ENCODE measurements at places on chromosomes 6 and 20.

DNA sequence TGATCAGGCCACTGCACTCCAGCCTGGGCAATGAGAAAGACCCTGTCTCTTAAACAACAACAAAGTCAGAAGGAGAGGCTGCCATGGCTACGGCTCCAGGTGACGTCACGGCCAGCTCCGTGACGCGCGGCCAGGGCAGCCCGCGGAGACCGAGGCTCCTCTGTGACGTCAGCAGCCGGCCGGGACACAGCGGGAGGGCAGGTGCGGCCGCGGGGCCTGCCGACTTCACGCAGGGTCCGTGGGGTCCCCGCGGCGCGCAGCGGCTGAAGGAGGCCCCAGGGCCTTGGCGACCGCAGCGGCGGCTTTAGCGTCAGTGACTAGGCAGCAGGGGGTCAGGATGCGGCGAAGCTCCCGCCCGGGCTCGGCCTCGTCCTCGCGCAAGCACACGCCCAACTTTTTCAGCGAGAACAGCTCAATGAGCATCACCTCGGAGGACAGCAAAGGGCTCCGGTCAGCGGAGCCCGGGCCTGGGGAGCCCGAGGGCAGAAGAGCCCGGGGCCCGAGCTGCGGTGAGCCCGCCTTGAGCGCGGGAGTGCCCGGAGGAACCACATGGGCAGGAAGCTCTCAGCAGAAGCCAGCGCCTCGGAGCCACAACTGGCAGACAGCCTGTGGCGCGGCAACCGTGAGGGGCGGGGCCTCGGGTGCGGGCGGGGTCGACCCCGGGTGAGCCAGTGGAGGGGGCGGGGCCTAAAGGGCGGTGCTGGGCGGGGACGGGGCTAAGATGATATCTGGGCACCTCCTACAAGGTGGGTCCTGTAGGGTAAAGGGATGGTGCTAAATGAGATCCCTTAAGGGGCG, at the start of gene SPAG4:
Gene SPAG4, plus strand, starts transcription at position 163 of the 798 bp plus-strand sequence. Its CDS starts 175 bp downstream, at position 338.
- peak; percentile 100 for DNase-seq

GRCh38 chr6:5677219-5678000, 329.3 kb downstream of the NRN1 start:
- DNase-seq, result no peak

GRCh38 chr6:56902641-56903464, 52.1 kb upstream of the BEND6 start:
- no peak for DNase-seq

GRCh38 chr20:51093240-51093763, 70.4 kb upstream of the KCNG1 start:
- no peak for DNase-seq

DNA sequence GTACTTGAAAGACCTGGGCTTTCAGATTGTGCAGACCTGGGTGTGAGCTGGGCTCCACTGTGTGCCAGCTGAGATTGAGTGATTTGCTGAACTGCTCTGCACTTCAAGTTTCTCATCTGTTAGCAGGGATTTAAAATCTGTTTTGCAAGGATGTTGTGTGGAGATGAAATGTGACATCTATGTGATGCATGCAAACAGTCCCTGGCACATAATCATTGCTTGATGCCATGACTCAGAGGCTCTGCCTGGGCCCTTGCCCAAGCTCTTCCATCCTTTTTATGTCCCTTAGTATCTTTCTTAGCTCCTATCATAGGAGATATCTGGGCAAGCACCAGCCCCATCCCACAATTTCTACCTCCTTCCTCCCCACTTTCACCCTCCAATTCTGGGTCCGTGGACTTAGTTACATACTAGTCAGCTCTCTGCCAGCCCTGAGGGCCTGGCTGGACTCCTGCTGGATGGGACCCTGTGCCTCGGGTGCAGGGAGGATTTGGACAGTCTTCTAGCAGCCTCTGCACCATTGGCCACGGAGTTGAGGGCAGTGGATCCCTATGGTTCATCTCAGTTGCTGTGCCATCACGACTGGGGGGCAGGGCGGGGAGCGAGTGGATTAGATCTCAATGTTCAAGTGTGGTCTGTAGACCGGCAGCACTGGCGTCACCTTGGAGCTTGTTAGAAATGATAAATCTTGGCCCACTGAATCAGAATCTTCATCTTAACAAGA, 103.6 kb downstream of the MAP3K7 start:
- DNase-seq, result no peak

GRCh38 chr6:125769147-125769783, 19.8 kb downstream of the HEY2 start:
- DNase-seq, result no peak

DNA sequence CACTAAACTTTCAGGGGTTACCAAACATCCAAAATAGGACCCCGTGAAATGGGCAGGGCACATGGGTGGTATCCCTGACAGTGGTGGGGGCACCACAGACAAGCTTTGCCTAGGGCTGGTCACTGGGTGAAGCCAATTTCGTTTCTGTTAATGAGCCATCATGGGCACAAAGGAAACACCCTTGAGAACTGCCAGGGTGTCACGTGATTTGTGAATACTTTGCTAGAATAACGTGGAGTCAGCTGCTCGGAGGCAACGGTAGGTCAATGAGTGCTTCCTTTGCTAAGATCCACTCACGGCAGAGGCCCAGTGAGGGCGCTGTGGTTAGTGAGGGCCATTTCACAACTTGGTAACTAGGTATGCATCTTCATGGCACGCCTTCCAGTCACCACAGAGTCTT, 87.7 kb upstream of the AGPAT4 start:
- no peak for DNase-seq

DNA sequence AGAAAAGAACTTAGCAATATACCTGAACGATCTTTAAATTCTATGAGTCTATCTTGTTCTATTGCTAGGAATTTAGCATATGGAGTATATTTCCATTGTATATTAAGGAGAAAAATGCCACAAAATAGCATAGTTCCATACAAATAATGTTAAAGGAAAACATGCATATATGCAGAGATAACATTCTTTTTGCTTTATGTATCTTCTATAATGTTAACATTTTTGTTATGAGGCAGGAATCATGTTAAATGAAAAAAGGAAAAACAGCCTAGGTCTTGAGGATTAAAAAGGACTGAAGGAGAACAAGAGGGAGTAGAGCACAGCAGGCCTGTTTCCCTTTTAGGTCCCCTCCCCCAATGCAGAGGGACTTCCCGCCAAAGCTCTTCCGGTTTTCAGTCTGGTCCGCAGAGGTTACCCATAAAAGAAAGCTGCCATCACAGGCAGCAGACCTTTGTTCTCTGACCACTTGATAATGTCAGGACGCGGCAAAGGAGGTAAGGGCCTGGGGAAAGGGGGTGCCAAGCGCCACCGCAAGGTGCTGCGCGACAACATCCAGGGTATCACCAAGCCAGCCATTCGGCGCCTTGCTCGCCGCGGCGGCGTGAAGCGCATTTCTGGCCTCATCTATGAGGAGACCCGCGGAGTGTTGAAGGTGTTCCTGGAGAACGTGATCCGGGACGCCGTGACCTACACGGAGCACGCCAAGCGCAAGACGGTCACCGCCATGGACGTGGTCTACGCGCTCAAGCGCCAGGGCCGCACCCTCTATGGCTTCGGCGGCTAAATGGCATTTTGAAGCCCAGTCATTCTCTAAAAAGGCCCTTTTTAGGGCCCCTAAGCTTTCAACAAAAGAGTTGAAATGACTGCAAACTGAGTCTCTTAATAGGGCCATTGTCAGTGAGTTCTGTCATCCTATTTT, 108.4 kb upstream of the PRSS16 start:
- no peak for DNase-seq

DNA sequence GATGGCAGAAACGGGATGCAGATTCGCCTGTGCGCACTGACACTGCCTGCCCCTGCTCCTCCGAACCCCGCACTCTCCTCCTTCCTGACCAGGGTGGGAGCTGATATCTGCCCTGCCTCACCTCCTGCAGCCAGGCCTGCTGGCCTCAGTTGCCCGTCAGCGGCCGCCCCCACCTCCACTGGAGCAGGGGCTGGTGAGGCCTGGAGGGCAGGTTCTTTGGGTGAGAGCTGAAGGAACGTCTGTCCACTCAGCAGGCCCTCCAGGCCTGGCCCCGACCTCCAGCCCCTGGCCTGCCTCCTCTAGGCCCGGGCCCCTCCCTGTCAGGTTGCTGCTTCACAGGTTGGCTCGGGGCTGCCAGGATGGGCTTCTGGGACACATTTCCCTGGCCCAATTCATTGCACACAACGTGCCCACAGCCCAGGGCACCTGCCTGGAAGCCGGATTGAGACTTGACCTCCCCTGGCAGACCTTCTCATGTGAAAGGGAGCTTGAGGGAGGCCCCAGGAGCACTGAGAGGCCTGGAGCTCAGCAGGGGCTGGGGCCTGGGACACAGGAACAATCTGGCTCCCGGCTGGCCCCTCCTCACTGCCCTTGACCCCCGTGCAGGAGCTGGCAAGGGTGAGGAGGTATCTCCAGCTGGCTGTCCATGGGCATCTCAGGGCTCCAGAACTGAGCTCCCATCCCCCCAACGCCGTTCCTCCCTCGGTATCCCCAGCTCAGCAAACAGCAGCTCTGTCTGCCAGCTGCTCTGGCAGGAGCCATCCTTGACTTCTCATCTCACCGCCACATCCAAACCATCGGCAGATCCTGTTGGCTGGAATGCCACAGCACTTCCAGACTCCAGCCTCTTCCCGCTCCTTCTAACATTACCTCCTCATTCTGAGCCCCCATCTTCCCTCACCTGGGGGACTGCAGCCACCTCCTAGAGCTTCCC, 39.5 kb downstream of the SPDEF start:
- DNase-seq, result peak; percentile 48

DNA sequence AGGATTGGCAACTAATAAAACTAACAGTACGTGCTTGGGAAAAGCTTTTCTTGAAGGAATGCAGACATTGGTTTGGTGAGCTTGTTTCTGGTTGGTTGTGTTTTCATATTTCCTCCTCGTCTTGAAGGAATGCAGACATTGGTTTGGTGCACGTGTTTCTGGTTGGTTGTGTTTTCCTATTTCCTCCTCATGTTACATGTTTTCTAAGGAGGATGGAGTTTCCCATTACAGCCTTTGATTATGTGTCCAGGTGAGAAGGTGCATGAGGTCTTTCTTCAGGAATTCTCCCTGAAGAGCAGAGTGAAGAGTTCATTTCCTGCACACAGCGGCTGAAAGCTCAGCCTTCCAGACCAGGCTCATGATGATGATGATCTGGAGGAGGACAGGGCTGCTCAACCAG, 190.6 kb downstream of the SMOC2 start:
- DNase-seq, result no peak

DNA sequence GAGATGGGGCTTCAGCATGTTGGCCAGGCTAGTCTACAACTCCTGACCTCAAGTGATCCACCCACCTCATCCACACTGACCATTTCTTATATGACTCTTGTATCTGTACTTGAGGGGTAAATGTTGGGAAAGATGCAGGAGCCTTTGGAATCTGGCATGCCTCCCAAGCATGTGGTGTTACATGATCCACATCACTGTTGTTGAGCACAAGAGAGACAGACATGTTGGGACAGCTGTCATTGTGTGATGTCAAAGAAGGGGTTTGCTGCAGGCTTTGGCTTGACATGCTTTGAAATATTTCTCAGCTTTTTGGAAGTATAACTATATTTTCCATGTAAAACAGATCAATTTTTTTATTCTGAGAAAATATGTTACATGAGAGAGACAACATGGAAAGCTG, 139.9 kb downstream of the MOXD1 start:
- DNase-seq, result no peak

- DNase-seq, result no peak
These were observed 2.1 kb downstream of the EZR start for GRCh38 chr6:158816803-158817727.

GRCh38 chr6:24859608-24860200, 61.0 kb upstream of the ARMH2 start:
- DNase-seq, result no peak

DNA sequence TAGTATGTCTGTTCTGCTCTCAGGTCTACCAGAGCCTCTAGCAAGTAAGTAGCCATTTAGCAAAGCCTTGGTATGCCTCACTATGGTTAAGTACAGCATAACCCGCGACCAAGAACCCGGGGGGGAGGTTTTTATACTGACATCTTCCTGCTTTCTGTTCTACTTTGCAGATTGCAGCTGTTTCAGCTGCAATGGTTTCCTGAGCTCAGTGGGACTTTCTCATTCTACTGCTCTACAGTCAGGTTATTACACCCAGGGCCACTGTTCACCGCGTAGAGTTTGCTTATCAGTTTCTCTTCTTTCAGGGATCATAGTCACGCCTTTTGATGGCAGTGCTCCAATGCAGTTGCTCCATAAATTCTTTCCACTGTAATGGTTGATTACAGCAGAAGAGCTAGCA, 631.3 kb downstream of the TFAP2A start:
- no peak for DNase-seq

GRCh38 chr6:131693384-131693783, 7.8 kb downstream of the OR2A4 start:
- no peak for DNase-seq

GRCh38 chr6:55410674-55411073, 83.4 kb downstream of the GFRAL start:
- DNase-seq, result no peak

- DNase-seq, result no peak
These were observed 668.7 kb upstream of the SLC35B3 start for GRCh38 chr6:9103876-9104521.

DNA sequence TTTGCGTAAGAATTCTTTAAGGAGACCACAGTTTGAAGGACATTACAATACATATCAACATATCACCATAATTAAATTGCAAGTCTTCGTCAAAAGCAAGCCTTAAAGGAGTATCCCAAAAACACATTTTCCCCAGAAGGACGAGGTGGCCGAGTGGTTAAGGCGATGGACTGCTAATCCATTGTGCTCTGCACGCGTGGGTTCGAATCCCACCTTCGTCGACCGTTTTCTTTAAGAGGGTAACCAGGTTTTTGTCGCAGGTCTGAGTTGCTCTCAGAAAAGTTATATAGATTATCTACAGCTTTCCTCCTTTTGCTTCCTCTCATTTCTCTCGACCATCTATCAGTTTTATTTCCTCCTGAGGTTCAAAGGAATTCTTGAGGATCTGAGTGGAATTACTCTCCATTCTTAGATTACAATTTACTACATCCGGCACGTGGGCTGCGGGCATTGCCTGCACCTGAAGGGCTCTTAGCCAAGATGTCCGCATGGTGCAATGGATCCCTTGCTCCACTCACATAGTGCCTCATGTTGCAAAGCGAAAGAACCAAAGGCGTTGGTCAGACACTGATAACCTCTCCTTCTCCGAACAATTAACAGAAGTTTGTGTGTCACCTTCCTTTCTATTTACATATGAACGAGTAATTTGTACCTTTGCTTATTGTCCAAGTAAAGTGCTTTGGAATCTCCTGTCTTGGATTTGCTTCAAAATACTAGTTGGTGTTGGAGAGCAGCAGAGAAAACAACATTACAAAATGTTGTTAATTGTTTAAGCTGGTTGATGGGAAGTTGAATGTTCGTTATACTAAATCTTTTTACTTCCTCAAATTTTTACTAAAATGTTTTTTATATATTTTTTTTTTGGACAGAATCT, 14.0 kb downstream of the POM121L2 start:
- DNase-seq, result no peak

GRCh38 chr6:99613705-99614429, 7.2 kb downstream of the PRDM13 start:
- no peak for DNase-seq

- DNase-seq, result no peak
These were observed 33.0 kb downstream of the HDDC2 start for GRCh38 chr6:125268765-125269164.

- no peak for DNase-seq
These were observed 557.2 kb upstream of the AGPAT4 start for GRCh38 chr6:161830866-161831616.

Measured in sciatic nerve (tissue), 2 donors.